ENCODE measurements at places on chromosomes 6 and 20. TPM values are rescaled to one million over a fixed set of nuclear protein-coding genes. Genes with fewer than 3 reads are reported as not detected.

ZNF311 gene
- total RNA-seq: 3.8 TPM

DNA sequence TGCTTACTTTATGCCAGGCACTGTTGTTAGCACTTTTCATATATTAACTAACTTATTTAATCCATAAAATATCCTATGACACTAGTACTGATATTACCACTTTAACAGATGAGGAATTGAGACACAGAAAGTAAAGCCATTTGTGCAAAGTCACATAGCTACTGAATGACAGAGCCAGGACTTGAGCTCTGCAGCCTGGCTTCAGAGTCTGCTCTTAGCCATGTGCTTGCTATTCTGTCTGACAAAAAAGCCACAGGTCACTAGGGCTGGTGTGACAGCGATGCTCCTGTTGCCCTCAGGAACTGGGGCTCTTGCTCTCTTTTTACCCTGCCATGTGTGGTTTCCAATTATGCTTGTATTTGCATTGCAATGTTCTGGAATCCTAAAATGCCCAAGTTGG lies 44.7 kb upstream of the RNF8 start:
- no peak for DNase-seq

BCAS1 gene
- total RNA-seq: not detected

SFTA2 gene
- total RNA-seq: not detected

GRCh38 chr6:142331075-142331551 lies 29.3 kb downstream of the ADGRG6 start:
- DNase-seq: peak; percentile 58
